Adrenal gland (tissue), 19 donors: ENCODE measurements at places on chromosomes 2 and 18. TPM values are rescaled to one million over a fixed set of nuclear protein-coding genes. Genes with fewer than 3 reads are reported as not detected.
A peak's percentile ranks its signal among the peaks of the same experiment; 100 is the strongest.

GRCh38 chr18:41790687-41791086, 164.3 kb upstream of the PIK3C3 start:
- no peak overlapping the region for H3K27ac ChIP-seq
- H3K4me1 ChIP-seq: no peaks in the 10 kb centered on the region
- no peaks in the 10 kb centered on the region for H3K27me3 ChIP-seq
- H3K4me3 ChIP-seq: no peak overlapping the region
- DNase-seq: no peak

CENPO gene
- total RNA-seq: 6.6 TPM

- H3K27me3 ChIP-seq: no peaks in the 10 kb centered on the region
- H3K36me3 ChIP-seq: no peaks in the 10 kb centered on the region
- H3K4me1 ChIP-seq: no peaks in the 10 kb centered on the region
- DNase-seq: no peak
- no peak overlapping the region for H3K4me3 ChIP-seq
Observed at GRCh38 chr2:56170988-56171387, 12.8 kb upstream of the CCDC85A start.

DNA sequence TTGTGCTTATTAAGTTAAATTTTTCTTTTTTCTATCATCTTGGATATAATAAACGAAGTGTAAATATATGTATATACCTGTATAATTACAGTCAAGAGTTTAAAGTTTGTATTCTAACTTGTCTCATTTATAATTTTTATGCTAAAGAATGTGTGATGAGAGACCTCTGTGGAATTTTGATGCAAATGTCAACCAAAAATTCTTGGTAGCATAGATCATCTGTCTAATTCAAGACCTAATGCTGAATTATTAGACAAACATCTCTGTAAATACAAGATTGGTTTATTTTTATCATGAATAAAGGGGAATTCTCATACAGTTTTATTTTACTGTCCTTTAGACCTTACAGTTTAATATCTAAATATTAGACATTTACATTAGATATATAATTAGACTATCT, 149.2 kb upstream of the VWC2L start:
- no peaks in the 10 kb centered on the region for H3K27me3 ChIP-seq
- H3K27ac ChIP-seq: no peak overlapping the region
- H3K4me1 ChIP-seq: no peaks in the 10 kb centered on the region
- no peak overlapping the region for H3K4me3 ChIP-seq

NT5C1B gene
- not detected for total RNA-seq

DNA sequence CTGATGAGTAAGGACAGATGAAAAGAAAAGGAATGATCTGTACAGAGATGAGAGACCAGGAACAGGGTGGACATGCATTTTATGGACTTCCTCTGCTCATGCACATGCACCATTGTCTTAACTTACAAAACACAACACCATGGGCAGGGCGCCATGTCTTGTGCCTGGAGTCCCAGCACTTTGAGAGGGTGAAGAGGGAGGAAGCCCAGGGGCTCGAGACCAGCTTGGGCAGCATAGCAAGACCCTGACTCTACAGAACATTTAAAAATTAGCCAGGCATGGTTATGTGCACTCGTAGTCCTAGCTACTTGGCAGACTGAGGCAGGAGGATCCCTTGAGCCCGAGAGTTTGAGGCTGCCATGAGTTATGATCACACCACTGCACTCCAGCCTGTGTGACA, 86.9 kb downstream of the ZFP36L2 start:
- H3K4me1 ChIP-seq: peaks cover 14% of the 10 kb centered on the region
- H3K4me3 ChIP-seq: no peak overlapping the region
- no peaks in the 10 kb centered on the region for H3K27me3 ChIP-seq
- DNase-seq: no peak

C2orf66 gene
- total RNA-seq: not detected

DNAJB2 gene
- 116 TPM for total RNA-seq

ZNG1B gene
- total RNA-seq: 34.7 TPM

GRCh38 chr2:200446612-200447011, 63.3 kb downstream of the KCTD18 start:
- DNase-seq: no peak
- no peaks in the 10 kb centered on the region for H3K27me3 ChIP-seq
- H3K4me3 ChIP-seq: no peak overlapping the region
- H3K27ac ChIP-seq: no peak overlapping the region
- no peaks in the 10 kb centered on the region for H3K4me1 ChIP-seq

DNA sequence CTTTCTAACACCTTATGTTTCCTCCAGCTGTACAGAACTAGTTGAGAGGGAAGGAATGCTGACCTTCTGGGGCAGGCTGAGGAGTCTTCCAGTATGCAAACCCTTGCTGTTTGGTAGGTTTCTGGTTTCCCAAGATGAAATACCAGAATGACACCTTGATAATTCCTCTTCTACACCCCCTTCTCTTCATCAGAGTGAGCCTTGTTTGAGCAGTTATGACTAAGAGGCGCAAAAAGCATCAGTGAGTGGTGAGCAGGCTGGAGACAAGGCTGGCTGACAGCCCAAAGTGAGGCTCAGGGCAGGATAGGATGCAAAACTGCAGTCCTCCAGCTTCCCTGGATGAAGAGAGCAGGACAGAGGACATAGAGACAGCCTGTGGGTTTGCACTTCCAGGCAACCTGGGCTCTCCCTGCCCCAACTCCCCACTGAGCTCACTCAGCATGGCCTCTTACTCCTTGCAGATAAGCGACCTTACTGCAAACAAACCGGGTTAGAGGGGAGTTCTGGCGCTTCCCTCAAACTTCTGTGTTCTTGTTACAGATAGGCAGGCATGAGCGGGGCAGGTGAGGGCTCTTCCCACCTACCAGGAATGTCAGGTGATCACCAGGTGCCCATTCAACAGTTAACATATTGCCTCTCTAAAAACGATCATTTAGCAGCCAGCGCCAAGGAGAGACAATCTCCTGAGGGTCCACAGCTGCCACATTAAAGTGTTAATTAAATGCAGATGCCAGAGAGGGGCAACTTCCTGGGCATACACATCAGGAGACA, 5.4 kb downstream of the MPPE1 start:
- no peak overlapping the region for H3K27ac ChIP-seq
- H3K36me3 ChIP-seq: no peaks in the 10 kb centered on the region
- no peak overlapping the region for H3K4me3 ChIP-seq
- no peaks in the 10 kb centered on the region for H3K27me3 ChIP-seq

EGR4 gene
- total RNA-seq: not detected

CDK5R2 gene
- total RNA-seq: 0.13 TPM

EFR3B gene
- 2.7 TPM for total RNA-seq

- H3K27ac ChIP-seq: no peak overlapping the region
- H3K36me3 ChIP-seq: no peaks in the 10 kb centered on the region
- no peak overlapping the region for H3K4me3 ChIP-seq
- H3K4me1 ChIP-seq: no peaks in the 10 kb centered on the region
- H3K27me3 ChIP-seq: no peaks in the 10 kb centered on the region
Observed at GRCh38 chr2:197613509-197613987, 61.8 kb downstream of the RFTN2 start.

PPM1B gene
- 42.9 TPM for total RNA-seq

NOSTRIN gene
- total RNA-seq: 22.0 TPM

PAX3 gene
- total RNA-seq: not detected

GRCh38 chr2:167942366-167943081, 304.9 kb downstream of the STK39 start:
- no peaks in the 10 kb centered on the region for H3K36me3 ChIP-seq
- H3K4me3 ChIP-seq: no peak overlapping the region
- no peak for DNase-seq
- H3K27ac ChIP-seq: no peak overlapping the region
- H3K4me1 ChIP-seq: no peaks in the 10 kb centered on the region
- no peaks in the 10 kb centered on the region for H3K27me3 ChIP-seq

DNA sequence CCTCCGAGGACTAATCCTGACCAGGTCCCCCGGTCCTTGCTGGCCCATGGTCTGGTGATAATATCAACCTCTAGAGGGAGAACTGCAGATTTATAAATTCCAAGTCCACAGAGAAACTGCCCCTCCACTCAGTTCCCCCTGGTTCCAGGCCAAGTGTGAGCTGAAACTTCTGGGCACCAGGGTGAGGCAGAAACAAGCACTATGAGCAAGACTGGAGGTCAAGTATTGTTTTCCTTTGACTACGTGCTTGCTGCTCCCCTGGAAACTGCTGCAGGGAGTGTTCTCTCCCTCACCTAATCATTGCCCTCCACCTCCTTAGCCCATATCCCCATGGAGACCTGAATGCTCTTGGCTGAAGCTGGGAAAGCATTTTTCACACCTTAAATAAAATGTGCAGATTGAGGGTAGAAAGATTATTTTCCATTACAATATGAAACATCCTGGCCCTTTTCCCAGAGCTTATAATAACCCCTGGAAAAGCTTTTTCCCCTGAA, 135.2 kb downstream of the RDH14 start:
- no peak overlapping the region for H3K27ac ChIP-seq
- no peaks in the 10 kb centered on the region for H3K27me3 ChIP-seq
- H3K4me3 ChIP-seq: no peak overlapping the region

GRCh38 chr18:9824474-9824832, 61.3 kb upstream of the TXNDC2 start:
- peak overlapping the region; percentile 89 for H3K27ac ChIP-seq
- peak; percentile 58 for DNase-seq
- peaks cover 59% of the 10 kb centered on the region for H3K4me1 ChIP-seq
- no peaks in the 10 kb centered on the region for H3K36me3 ChIP-seq
- no peaks in the 10 kb centered on the region for H3K27me3 ChIP-seq

DNA sequence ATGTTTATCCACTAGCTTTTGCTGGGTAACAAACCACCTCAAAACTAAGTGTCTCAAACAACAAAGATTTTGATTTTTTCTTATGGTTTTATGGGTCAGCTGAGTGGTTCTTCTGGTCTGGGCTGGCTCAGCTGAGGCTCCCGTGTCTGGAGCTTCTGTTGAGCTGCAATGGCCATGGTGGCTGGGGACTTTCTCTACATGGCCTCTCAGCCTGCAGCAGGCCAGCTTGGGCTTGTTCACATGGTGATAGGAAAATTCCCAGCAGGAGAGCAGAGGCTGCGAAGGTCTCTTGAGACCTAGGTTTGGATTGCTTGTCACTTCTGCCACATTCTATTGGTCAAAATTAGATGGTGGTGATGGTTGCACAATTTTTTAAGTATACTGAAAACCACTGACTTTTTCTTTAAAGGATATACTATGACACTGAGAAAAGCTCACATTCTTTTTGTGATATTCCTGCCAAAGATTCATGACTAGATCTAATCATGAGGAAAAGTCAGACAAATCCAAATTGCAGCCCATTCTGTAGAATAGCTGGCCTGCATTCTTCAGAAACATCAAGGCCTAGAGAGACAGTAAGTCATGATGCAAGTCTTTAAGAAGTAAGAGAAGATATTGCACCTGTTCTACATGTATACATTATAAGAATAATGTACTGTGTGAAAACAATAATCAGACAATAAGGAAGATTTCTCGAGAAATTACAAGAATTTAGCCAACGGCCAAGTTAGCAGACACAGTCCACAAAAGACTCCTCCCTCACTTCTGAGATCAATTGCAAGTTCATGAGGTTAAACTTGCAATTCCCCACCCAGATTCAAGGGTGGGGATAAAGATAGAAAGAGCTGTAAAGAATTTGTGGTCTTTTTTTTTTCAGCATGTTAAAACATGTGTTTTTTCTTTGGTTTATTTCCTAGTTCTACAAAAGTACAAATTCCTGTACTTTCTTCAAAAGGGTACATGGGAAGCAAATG, 35.0 kb upstream of the IL1R2 start:
- no peak overlapping the region for H3K27ac ChIP-seq
- H3K36me3 ChIP-seq: no peaks in the 10 kb centered on the region
- no peaks in the 10 kb centered on the region for H3K27me3 ChIP-seq
- H3K4me1 ChIP-seq: peaks cover under 1% of the 10 kb centered on the region
- no peak overlapping the region for H3K4me3 ChIP-seq
- no peak for DNase-seq

- H3K4me1 ChIP-seq: no peaks in the 10 kb centered on the region
- no peak overlapping the region for H3K4me3 ChIP-seq
- H3K27ac ChIP-seq: no peak overlapping the region
- no peak for DNase-seq
- no peaks in the 10 kb centered on the region for H3K36me3 ChIP-seq
- no peaks in the 10 kb centered on the region for H3K27me3 ChIP-seq
Observed at GRCh38 chr2:102603904-102604303, 15.4 kb upstream of the SLC9A2 start.

- H3K4me1 ChIP-seq: no peaks in the 10 kb centered on the region
- no peak for DNase-seq
- no peaks in the 10 kb centered on the region for H3K27me3 ChIP-seq
- H3K36me3 ChIP-seq: no peaks in the 10 kb centered on the region
- H3K4me3 ChIP-seq: no peak overlapping the region
- H3K27ac ChIP-seq: no peak overlapping the region
Observed at GRCh38 chr2:78541451-78542267, 483.8 kb upstream of the REG3G start.

TMEM178A gene
- 6.5 TPM for total RNA-seq

DNA sequence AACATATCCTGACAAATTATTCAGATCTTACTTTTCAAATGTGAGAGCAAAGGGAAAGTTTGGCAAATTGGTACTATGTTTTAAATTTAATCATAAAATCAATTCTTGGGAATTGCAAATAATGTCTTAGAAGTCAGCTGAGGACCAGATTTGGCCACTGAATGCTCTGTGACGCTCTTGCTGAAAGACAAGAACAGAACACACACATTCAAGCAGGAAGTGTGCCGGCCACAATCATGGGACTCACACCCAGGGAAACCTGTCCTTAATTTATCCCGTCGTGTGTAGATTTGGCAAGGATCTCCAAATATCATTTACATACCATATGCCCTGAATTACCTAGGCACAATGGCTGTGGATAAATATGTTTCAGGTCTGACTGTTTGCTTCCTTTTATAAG, 253.1 kb downstream of the TCF4 start:
- H3K36me3 ChIP-seq: no peaks in the 10 kb centered on the region
- H3K27ac ChIP-seq: no peak overlapping the region
- DNase-seq: peak; percentile 50
- H3K4me3 ChIP-seq: no peak overlapping the region

LRATD1 gene
- 2.5 TPM for total RNA-seq

TRAF3IP1 gene
- total RNA-seq: 5.5 TPM

VAPA gene
- total RNA-seq: 440 TPM

DNA sequence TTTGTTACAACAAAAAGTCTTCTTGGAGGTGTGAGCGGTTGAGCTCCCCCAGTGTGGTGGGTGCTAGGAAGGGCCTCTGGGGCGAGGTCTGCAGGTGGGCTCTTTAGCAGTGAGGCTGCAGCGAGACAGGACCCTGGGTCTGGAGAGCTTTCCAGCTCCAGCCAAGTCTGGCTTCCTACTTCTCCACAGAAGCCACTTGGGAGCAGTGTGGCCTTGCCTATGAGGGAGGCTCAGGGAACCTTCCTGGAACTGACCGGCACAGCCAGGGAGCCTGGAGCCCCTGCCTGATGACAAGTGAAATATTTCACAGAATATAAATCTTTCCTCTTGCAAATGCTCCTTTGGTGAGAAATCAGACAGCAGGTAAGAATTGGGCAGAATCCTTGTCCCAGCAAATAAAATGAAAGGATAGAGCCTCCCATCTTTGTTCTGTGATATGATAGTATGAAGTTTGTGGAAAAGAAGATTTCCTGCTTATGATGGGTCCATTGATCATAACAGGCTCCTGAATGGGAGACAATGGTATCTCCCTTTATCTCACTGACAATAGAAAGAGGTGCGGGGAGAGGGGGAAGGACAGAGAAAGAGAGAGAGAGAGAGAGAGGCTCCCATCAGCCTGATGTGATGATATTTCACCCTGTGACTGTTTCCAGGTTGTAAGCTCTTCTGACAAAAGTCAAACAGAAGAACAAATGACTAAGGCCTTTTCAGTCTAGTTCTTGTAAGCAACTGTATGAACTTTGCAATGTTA, 289.8 kb upstream of the SPRED2 start:
- DNase-seq: peak; percentile 57
- H3K4me1 ChIP-seq: no peaks in the 10 kb centered on the region
- H3K36me3 ChIP-seq: no peaks in the 10 kb centered on the region
- no peak overlapping the region for H3K27ac ChIP-seq
